Stimulated activated CD4-positive, alpha-beta T cell treated with anti-CD3 and anti-CD28 coated beads, Interleukin-1b, Interleukin-23, amount 100 ng/mL, for 1 hour (primary cell): ENCODE measurements at places on chromosomes 6 and 20.

DNA sequence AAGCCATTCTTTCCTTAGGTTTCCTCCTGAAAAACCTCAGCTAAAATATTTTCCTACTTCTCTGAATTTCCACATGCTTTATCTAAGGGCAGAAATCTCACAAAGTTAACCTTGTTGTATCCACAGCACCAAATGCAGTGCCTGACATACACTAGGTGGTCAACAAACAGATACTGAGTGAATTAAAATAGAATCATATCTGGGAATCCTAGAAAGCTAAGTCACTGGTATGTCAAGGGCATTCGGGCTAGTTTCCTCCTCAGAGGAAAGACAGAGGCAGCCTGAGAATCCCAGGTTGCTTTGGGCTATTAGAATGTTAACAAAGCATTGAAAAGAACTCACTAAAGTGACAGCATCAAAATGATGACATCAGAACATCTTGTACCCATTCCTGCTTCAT, 132.7 kb upstream of the F13A1 start:
- no peak for DNase-seq

DNA sequence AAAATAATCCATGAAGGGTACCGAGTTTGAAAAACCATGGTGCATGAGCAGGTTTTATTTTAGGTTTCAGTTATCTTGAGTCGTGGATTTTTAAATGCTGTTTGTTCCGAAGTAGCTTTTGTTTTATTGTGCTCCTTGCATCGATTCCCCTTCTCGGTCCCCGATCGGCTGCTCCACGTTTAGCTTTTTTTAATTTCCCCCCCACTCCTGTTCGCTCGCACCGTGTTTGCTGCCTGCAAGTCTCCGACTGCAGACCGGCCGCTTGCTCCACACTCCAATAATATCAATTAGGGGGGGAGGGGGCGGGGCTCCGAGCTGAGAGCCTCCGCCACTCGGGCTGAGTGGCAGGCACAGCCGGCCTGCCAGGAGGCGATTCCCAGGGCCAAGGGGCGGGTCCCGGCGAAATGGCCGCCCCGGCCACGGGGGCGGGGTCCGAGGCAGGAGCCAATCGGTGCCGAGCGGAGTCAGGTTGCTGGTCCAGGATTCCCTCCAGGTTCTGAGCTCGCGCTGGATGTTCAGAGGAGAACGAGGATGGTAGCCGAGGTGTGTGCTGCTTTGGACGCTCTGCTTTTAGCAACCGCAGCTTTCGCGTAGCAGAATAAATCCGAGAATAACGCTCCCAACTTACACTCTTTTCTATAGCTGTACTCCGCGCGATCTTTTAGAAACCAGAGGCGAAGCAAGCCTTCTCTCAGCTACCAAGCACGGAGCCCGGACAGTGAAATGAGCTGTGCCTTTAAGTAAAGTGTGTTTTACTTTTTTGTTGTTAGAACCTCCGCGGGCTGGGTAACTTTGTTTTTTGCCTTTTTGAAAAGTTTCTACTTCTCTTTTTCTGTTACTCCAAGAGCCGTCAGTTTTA, at the start of gene EPHA7:
Gene EPHA7 (minus strand): TSS at position 256 of the 859 bp plus-strand sequence. CDS start 218 bp downstream, at position 38.
- peak; percentile 1 for DNase-seq

DNA sequence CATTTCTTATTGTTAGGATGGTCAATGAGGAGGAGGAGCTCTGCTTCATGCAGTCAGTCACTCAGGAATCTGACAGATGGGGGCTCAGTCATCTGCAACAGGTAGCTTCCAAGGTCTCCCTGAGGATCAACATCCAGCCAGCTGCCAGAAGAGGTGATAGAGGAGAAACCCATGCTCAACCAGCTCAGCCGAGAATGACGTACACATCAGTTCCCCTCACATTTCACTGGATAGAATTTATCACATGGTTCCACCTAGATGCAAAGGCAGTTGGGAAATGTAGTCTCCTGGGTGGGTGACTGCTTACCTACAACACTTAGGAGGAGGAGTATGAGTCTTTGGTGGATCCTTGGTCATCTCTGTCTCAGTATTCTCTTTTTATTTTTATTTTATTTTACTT, 144.5 kb downstream of the CEBPB start:
- DNase-seq, result no peak

GRCh38 chr20:5557123-5557522, 193.1 kb upstream of the SHLD1 start:
- peak; percentile 21 for DNase-seq

DNA sequence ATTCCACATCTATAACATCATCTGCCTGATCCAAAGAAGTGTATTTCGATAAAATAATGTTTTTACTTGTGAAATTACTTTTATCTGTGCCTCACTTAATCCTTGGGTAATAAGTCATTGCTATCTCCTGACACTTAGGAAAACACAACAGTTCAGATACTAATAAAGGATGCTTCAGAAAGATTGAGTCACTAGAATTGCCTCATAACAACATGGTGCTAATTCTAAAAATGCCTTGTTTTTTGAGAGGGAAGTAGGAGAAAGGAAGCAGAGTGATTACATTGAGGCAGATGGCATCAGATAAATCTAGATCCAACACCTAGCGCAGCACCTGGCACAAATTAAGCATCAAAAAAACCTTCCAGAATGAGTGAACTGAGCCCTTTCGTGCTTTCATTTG, 69.0 kb downstream of the NCOA7 start:
- DNase-seq, result no peak

GRCh38 chr6:143569040-143569439, 57.5 kb upstream of the FUCA2 start:
- DNase-seq, result no peak

DNA sequence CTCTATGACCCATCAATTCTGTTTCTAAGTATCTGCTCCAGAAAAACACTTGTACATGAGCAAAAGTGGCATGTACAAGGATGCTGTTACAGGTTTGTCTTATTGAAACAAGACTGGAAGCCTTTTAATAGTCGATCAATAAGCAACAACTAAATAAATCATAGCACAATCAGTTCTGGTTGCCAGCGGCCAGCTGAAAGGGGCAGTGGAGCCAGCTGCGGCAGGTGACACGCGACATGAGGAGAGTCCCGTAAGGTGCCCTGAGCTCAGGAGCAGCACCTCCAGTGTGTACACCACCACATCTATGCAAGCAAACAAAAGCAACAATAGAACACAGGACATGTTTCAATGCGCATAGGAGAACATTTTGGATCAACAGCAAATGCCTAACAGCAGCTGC, 20.7 kb upstream of the NNAT start:
- no peak for DNase-seq

DNA sequence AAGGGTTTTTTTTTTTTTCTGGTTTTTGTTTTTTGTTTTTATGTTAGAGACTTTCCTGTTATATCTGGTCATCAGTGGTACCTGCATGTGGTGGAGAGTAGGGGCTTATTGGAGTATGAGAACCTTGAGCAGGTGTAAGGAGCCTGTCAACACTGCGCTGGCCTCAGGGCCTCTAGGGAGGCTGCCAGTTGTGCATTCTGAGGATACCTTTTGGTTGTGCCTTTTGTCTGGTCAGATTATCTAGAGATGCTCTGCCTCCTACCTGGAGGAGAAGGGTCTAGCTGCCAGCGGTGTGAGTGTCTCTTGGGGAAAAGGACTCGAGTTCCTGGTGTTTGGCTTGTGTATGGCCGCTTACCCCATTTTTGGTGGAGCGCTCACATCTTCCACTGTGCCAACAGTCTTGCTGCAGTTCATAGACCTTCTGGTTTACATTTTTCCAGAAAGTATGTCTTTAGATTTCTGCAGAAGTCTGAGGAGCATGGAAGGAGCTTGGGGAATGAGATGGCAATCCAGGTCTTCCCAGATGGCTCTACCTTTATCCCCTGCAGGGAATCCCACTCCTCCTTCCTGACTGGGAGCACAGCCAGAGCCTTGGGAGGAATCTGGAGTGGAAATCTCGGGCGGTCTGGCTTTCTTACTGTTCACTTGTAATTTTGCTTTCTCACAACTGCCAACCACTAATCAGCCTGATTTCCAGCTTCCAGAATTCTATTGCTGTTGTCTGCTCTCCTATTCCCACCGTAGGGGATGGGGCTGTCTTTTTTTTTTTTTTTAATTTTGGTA, 49.9 kb downstream of the PTPN1 start:
- DNase-seq, result no peak

- peak; percentile 49 for DNase-seq
These were observed 30.6 kb upstream of the ZNF184 start for GRCh38 chr6:27503436-27504030.

DNA sequence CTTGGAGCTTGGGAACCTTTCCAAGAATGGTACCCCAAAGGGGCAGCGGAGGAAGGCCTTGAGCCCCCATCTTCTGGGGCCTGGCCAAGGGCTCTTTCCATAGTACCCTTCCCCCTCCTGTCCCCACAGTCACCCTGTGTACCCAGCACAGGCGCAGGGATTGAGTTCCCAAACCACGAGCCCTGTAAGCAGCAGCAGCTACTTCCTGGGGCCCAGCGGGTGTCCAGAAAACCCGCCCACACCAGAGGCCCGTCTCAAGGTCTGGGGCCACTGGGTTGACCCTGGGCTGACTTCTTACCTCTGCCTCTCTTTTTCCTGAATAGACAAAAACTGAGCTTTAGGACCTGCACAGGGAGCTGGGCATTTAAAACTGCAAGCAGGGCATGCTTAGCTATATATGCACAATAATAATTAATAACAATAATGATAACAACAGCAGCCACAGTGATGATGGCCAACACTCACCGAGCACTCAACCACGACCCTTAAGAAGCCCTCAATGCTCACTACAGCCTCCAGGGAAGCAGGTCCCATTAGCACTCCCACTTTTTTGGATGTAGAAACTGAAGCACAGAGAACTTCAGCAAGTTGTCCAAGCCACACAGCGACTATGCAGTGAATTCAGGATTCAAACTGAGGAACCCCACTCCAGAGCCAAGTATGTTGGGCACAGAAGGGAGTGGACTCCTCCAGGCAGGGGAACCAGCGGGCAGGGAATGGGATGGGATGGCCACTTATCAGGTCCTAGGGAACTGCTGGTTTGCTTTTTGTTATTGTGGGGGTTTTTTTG, 14.5 kb downstream of the NOL4L start:
- no peak for DNase-seq

GRCh38 chr6:11146117-11146826, 34.7 kb upstream of the ERVFRD-1 start:
- no peak for DNase-seq
